ENCODE measurements at places on chromosomes 7 and 10.

DNA sequence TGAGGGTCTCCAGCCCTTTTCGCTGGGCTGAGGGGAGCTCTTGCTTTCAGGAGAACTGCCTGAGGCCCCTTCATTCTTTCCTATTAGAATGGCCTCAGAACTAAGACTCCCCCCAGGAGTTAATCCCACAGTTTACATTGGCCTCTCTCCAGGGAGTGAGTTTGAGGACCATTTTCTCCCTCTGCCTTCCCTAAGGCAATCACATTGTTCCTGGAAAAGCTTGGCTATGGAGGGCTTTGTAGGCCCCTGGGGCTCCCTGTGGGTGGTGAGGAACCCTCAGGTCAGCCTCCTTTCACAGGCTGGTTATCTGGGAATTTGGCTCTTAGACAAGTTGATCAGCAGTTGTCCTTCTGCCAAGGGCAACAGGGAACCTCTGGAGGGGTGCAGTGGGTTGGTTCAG is 343.7 kb downstream of the RPS24 start:
- DNase-seq: no peak

- no peak for DNase-seq
Observed at GRCh38 chr7:93150200-93150835, 2.1 kb upstream of the SAMD9L start.

DNA sequence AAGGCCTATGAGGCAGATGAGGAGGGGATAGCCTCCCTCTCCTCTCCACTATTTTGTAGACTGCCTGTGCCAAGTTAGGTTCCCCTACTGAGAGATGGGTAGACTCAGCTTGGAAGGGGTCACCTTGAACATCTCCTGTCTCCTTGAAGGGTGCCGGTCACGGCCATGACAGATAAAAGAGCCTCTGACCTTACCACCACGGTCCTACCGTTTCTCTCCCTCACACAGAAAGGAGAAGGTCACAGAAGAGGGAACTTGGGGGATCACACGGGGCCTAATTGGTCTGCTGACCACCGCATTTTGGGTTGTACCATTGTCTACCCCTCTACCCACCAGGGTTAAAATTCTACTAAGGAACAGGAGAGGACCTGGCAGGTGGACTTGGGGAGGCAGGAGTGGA is 17.0 kb downstream of the PRSS2 start:
- DNase-seq: no peak

DNA sequence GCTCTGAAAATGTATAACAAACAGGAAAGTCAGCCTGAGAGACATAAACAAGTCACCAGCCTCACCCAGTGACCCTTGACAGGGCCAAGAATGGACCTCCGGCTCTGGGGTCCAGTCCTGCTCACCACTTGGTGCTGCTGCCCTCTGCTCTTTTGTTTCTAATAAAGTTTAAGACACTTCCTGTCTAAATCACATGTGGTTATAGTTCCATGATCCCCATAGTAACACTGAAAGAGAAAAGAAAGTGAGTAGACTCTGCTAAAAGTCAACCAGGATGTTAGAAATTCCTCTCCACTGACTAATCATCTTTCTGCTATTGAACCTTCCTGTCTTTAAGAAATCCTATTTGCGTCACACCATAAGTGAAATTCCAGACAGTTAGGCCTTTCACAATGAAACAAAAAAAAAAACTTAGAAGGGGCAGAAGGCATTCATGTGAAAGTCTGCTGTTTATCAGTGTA is 179.2 kb upstream of the BET1 start:
- DNase-seq: no peak

- no peak for DNase-seq
Observed at GRCh38 chr7:95550546-95550945, 45.8 kb downstream of the PDK4 start.

DNA sequence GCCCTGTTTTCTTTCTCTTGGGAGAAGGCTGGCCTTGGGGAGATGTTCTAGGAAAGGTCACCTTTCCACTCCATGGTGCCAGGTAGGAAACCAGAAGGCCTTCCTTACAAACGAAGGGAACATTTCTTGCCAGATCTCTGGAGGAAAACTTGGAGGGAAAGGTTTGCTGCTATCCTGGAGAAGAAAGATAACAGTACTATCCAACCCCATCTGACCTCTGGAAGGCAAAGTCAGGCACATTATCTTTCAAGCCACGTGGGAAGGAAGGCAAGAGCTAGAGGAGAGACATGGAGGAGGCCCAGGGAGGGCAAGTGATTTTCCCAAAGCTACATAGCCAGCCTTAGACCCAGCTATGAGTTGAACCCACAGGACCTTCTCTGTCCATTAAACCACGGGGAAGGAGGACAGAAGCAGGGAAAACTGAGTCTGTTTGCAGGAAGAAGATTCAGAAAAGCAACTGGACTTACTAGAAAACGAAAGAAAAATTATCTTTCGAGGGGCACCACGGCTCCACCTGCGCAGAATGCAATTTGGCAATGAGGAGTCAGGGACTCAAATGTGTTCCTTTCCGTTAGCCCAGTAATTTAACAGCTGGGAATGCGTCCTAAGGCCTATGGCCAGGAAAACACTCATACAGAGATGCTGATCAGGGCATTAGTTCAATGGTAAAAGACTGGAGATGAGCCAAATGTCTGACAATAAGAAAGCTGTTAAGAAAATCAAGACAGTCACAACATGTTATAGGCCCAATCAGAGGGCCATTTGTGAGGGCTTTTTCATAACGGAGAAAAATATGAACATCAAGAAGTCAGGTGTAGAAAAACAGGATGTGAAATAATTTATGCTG is 32.0 kb upstream of the PSAP start:
- no peak for DNase-seq

DNA sequence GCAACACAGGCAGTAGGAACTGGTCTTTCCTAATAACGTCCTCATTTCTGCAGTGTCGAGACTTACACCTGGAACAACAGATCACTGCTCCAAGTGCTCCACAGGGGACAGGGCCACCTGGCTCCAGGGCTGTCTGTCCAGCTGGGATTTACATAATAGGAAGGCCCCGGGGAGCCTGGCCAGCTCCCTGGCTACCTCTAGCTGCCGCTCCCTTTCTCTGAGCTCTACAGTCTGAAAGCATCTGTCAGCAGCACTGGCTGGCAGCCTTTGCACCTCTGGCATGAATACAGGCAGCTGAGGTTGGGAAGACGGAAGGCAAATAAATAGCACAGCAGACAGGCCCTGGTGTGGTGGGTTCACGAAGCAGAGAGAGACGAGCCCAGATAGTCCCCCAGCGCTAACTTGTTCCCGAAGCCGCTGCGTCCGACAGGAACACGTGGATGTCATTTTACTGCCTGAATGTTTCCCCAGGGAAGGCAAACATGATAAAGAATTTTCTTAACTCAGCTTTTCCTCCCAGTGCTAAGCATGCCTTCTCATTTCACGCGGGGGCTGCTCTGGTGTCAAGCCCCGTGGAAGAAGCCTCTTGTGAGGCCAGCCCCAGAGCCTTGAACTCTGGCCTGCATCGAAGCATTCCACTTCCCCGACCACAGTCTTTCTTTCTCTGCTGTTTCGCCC is 105.4 kb downstream of the ITIH5 start:
- DNase-seq: no peak

GRCh38 chr10:27685681-27686080 is 59.9 kb downstream of the MKX start:
- no peak for DNase-seq

GRCh38 chr7:155590215-155591018 is 44.1 kb upstream of the CNPY1 start:
- DNase-seq: no peak

DNA sequence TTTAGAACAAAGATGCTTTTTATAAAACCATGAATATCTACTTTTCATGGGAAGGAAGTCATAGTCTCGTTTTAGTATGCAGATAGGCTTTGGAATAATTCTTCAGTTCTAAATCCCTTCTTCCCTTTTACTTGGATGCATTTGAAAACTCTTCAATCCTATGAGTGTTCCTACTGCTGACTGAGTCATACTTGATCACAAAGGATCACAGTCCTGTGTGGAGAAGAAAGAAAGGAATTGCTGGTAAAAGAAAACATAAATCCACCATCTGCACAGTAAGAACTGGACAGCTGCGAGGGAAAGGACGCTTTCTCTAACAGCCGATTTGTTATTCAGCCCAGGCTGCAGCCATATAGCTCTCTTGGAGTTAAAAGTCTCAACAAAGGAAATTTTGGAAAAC is 209.9 kb downstream of the SEMA3E start:
- DNase-seq: no peak

GRCh38 chr7:27842851-27843250 is 102.9 kb downstream of the TAX1BP1 start:
- DNase-seq: no peak

- DNase-seq: peak; percentile 39
Observed at GRCh38 chr10:71270301-71271220, 48.5 kb upstream of the SLC29A3 start.

DNA sequence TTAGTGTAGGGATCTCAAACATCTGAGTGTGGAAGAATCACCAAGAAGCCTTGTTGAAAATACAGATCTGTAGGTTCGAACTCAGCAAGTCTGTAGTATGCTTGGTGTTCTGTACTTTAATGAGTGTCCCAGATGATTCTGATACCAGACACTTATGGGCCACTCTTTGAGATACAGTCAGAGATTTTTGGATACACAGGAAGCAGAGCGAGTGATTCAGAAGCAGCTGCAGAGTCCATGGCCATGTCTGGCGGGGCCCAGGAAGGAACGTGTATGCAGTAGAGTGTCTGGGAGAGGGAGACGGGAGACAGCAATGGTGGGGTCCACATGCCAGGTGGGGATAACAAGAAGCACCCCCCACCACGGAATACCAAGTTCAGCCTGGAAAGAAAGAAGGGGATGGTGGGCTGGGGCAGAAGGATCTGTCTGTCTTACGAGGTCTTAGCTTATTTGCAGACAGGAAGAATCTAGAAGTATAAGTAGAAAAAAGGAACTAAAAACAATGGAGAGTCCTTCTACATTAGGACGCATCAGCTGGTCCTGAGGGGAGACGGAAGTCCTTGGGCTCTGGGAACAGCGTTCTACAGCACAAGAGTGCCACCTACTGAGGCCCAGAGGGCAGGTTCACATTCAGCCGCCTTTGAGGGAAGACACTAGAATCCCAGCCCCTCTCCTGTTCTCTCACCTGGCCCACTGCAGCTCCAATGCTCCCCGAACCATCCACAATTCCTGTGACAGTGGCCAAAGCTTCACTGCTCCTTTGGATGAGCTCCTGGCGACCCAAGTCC is 55.4 kb downstream of the SLC37A3 start:
- no peak for DNase-seq

GRCh38 chr10:33986016-33986415 is 651.5 kb upstream of the NRP1 start:
- no peak for DNase-seq

- no peak for DNase-seq
Observed at GRCh38 chr7:90611115-90611514, 15.0 kb downstream of the CDK14 start.

DNA sequence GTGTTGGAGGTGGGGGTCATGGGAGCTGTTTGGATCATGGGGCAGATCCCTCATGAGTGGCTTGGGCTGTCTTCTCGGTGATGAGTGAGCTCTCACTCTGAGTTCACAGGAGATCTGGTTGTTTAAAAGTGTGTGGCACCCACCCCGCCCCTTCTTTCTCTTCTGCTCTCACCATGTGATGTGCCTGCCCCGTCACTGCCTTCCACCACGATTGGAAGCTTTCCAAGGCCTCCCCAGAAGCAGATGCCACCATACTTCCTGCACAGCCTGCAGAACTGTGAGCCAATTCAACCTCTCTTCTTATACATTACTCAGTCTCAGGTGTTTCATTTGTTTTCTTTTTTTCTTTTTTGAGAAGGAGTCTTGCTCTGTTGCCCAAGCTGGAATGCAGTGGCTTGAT is 170.0 kb downstream of the PTPN20 start:
- DNase-seq: no peak

- DNase-seq: no peak
Observed at GRCh38 chr10:101174319-101174718, 43.2 kb downstream of the TLX1 start.

GRCh38 chr7:54796150-54796549 is 37.1 kb upstream of the SEC61G start:
- DNase-seq: no peak

GRCh38 chr7:55085511-55086412 is 66.9 kb downstream of the EGFR start:
- no peak for DNase-seq

GRCh38 chr10:119821182-119821581 is 51.5 kb downstream of the MCMBP start:
- no peak for DNase-seq

DNA sequence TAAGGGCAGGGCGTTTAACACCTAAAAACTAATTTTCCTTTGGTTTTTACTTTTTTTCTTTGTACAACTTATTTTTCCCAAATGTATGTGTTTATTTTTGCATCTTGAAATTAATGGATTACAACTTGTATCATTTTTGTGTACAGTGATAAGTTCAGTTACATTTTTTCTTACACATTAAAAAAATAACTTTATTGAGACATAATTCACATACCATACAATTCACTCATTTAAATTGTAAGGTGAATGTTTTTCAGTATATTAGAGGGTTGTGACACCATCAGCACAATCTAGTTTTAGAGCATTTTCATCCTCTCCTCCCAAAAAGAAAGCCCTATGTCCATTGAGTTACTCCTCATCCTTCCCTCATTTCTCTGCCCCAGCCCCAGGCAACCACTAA is 11.6 kb downstream of the OGDH start:
- no peak for DNase-seq

DNA sequence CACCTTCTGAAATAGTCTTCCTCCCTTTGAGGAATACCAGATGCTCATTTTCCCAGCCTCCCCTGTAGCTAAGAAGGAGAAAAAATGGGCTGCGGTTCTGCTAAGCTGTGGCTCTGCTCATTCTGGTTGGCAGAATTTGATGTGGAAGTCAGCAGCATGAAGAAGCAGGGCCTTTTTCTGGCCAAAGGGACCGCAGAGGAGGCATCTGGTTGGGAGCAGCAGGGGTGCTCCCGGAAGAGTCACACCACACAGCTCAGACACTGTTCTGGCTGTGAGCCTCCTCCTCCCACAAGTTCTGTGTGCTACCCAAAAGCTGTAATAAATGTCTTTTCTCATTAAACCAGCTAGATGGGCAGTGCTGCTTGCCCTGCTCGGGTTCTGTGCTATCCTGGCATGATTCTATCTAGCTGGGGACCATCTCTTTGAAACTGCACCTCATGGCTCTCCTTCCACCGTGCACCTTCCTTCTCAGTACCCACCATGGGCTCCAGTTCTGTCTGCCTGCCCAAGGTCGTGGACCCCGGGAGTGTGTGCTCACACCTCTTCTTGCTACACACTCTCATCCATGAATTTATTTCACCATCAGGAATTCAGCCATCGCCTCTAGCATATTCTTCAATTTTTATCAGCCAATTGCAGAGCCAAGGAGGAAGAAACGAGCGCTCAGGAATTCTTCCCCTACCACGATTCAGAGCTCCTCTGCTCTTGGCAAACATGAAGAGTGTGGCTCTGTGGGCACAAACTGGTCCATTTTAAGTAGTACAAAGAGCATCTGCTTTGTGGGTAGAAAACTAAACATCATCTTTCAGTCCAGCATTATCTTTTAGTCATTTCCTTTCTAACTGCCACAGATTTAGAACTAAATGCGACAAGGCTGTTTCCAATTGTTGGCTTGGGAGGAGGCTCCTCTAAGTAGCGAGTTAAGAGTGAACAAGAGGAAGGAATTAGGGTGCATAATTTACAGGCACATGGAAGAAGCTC is 76.9 kb downstream of the FAM171A1 start:
- DNase-seq: no peak

Data from stimulated activated CD4-positive, alpha-beta T cell treated with anti-CD3 and anti-CD28 coated beads, Interleukin-2, amount 100 ng/mL, for 24 hours (primary cell).